ENCODE measurements at places on chromosomes 2 and 18.
A peak's percentile ranks its signal among the peaks of the same experiment; 100 is the strongest.

- DNase-seq: peak; percentile 73
Observed at GRCh38 chr2:12965540-12966269, 249.0 kb downstream of the TRIB2 start.

DNA sequence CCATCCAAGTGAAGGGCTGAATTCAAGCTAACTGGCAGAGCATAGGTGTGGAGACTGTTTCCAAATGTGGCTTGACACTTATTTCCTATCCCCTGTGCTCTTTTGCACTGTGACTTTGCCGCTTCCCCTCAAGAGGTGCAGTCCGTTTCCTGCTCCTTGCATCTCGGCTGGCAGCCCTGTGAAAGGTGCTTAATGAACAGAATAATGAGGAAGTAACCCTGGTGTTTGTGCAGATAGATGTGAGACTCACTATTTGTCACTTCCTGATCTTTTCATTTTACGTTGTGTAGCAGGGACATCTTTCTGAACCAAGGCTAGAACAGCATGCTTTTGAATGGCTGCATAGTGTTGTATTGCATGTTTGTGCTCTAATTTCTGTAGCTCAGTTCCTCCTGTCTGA, 60.8 kb downstream of the CEP192 start:
- no peak for DNase-seq

- no peak for DNase-seq
Observed at GRCh38 chr2:222671259-222672067, at the start of gene MOGAT1. MOGAT1 (plus strand) TSS chr2:222671658; CDS start chr2:222671786, 128 bp downstream.

DNA sequence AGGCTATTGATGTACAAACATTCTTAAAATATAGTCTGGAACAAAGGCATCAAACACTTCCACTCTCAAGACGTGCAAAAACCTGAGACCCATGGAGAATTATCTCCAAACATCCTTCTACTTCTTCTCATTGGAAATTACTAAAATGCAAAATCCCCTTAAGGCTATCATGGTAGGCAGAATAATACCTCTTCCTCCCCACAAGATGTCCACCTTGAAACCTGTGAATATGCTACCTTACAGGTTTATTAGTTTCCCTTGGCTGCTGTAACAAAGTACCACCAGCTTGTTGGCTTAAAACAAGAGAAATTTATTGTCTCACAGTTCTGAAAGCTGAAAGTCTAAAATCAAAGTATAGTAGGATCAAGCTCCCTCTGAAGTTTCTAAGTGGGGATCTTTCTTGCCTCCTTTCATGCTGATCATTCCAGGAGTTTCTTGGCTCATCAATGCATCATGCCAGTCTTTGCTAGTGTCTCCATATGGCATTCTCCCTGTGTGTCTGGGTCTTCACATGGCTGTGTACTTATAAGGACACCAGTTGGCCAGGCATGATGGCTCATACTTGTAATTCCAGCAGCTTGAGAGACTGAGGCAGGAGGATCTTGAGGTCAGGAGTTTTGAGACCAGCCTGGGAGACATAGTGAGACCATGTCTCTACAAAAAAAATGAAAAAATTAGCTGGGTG, 163.7 kb upstream of the NCK2 start:
- no peak for DNase-seq

- no peak for DNase-seq
Observed at GRCh38 chr18:6200204-6200774, 214.4 kb downstream of the L3MBTL4 start.

- no peak for DNase-seq
Observed at GRCh38 chr2:22628221-22628620, 756.8 kb upstream of the KLHL29 start.

DNA sequence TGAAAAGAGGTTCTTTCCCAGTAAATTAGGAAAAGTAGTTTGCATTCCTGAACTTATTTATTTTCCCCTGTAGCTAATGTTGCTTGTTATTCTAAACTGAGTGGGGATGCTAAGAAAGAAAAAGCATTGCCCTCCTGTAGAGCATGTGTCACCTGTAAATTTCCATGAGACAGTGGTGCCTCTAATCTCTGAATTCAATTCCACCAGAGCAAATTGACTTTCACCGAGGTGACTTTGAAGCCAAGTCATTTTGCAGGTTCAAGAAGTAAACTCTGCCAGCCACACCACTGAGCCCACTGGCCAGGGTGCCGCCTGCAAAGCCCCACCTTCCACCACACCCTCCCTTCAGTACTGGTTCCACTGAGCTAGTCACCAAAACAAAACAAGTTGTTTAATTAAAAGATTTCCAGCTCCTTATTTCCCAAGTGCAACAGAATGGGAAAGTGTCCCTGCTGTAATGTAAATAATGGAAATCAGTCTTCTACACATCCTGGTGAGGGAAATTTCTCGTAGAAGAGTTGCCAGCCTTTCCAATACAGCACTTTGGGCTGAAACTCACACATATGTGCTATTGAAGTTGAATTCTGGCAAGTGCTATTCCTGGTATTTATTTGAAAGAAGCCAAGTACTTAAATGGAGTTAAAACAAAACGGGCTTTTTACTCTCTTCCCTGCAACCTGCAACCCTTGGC, 254.8 kb downstream of the RNF152 start:
- DNase-seq: no peak

DNA sequence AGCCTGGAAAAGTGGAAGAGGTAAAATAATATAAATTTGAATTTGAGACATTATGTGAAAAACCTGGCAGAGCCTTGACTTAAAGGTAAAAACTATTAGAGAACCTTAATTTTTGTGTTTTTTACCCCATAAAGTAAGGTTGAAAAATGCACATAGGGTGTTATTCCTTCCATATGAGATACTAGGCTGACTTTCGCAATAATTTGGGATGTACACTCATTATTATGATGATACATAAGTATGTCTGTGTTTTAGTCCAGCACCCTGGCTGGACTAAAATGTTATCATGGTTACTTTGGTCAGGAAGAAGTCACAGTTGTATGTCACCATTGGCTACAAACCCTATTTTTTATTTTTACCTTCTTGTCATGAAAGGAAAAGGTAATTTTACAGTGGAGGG, 19.8 kb downstream of the NEMP2 start:
- DNase-seq: peak; percentile 25

GRCh38 chr18:12657684-12658425, at the start of gene SPIRE1:
SPIRE1 (minus strand) TSS chr18:12658107; CDS start chr18:12657866, 241 bp downstream.
- DNase-seq: peak; percentile 70

Measured in fibroblast of skin of right biceps (primary cell).